ENCODE measurements at places on chromosomes 6 and 20.

DNA sequence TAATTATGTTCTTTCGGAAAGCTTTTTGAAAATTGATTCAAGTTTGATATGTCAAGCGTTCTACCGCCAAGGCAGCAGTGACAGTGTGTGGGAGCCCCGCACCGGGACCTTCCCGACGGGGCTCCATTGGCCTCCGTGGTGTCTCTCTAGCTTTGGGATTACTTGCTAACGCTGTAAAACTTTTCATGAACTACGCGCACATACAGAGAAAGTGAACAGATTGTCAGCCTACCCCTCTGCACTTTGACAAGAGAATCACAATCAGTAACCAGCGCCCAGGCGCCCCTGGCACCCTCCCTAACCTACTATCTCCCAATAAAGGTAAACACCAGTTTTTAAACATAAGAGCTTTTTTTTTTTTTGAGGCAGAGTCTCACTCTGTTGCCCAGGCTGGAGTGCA is 274.8 kb downstream of the CDH4 start:
- DNase-seq = no peak

- DNase-seq = no peak
These were observed 59.7 kb downstream of the EDN3 start for GRCh38 chr20:59359906-59360725.

DNA sequence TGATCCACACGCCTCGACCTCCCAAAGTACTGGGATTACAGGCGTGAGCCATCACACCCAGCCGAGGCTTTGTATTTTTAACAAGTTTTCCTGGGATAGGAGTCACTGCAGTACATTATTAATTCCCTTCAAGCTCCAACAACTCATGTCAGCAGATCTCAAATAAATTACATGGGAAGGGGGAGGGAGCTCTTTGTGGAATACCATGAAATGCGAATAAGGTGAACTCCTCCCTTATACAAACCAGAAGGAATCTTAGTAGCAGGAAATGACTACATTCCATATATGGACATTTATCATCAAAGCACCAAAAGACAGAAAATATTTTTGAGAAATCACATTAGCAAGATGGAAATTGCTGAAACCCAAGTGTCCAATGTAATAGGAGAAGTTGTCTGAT is 2.9 kb downstream of the GSS start:
- no peak for DNase-seq

DNA sequence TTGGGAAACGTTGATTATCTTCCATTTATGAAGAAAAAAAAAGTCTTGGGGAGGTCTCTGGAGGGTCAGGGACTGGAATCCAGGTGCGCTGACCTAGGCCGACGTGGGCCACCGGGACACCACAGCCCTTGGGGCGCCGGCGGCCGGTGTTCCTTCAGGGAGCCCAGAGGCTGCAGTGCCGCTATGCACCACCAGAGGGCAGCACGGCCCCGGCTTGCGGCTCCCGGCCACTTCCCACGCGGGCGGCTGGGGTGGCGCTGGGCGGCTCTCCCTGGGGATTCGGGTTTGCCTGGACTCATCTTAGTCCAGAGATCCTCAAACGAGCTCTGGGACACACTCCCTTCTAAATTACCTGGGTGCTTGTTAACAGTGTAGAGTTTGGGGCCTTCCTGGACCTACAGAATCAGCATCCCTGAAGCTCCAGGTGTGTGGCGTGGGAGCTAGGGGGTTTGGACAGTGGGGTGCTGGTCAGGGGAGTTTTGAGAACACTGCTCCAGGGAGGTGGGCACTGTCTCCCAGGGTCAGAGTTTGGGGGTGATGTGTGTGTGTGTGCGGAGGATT is 23.0 kb upstream of the GTSF1L start:
- DNase-seq = peak; percentile 54

DNA sequence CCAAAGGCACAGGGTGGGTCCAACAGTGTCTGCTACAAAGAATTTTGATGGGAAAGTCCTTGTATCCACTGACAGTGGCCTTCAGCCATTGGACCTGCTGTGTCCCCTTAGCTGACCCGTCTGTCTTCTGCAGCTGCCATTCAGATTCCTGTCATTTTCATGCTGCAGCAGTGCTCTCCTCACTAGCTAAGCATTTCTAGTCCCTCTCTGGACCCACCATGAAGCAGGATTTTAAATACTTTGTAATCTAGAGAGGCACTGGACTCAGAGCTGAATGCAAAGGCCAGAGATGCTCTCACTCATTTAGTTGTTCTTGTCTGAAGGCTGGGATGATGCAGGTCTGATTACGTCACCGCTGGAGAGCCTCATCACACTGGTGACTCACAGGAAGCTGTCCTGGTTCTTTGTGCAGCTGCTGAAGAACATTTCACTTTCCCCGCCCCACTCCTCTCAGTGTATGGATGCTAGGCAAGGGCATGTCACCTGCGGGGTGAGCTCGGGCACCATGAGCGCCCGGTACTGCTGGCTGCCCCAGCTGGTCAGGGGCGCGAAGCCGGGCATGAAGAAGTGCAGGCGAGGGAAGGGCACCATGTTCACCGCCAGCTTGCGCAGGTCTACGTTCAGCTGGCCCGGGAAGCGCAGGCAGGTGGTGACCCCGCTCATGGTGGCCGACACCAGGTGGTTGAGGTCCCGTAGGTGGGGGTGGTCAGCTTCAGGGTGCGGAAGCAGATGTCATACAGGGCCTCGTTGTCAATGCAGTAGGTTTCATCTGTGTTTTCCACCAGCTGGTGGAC is 19.4 kb upstream of the TUBB2A start:
- peak; percentile 96 for DNase-seq

- peak; percentile 11 for DNase-seq
These were observed 253.2 kb downstream of the SOX4 start for GRCh38 chr6:21846541-21847451.

DNA sequence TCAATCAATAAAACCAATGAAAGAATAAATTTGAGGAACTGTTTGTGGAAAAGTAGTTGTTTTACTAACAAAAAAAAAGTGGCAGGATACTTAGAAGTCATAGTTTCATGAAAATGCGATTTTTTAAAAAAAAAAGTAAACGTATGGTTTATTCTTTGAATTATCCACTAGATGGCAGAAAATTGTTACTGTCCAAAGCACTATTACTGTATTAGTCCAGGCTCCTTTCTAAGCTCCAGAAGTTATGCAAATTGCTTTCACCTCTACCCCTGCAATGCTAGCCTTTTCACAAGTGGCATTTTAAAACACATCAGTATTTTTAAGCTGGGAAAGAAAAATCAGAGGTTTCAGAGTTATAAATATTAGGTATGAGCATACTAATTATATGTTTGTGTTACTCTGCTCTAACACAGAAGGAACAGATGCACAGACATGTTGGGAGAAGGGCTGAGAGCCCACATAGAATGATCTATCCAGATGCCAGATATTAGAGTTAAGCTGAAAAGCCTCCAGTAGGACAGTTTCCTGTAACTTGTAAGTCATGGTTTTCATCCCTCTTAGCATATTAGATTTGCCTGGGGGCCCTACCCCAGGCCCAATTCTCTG is 63.9 kb downstream of the FHL5 start:
- peak; percentile 62 for DNase-seq

- no peak for DNase-seq
These were observed 103.5 kb upstream of the TRAF3IP2 start for GRCh38 chr6:111709201-111709600.

- DNase-seq = no peak
These were observed 23.4 kb downstream of the PLAGL1 start for GRCh38 chr6:143984666-143985065.

- DNase-seq = no peak
These were observed 64.6 kb downstream of the RNF144B start for GRCh38 chr6:18451756-18452155.

GRCh38 chr6:158387036-158387435 is 74.8 kb downstream of the TULP4 start:
- DNase-seq = no peak

GRCh38 chr6:36028877-36029324 is 1.3 kb downstream of the MAPK14 start:
- DNase-seq = peak; percentile 86

- no peak for DNase-seq
These were observed 7.3 kb upstream of the BPIFA2 start for GRCh38 chr20:33160681-33161080.

DNA sequence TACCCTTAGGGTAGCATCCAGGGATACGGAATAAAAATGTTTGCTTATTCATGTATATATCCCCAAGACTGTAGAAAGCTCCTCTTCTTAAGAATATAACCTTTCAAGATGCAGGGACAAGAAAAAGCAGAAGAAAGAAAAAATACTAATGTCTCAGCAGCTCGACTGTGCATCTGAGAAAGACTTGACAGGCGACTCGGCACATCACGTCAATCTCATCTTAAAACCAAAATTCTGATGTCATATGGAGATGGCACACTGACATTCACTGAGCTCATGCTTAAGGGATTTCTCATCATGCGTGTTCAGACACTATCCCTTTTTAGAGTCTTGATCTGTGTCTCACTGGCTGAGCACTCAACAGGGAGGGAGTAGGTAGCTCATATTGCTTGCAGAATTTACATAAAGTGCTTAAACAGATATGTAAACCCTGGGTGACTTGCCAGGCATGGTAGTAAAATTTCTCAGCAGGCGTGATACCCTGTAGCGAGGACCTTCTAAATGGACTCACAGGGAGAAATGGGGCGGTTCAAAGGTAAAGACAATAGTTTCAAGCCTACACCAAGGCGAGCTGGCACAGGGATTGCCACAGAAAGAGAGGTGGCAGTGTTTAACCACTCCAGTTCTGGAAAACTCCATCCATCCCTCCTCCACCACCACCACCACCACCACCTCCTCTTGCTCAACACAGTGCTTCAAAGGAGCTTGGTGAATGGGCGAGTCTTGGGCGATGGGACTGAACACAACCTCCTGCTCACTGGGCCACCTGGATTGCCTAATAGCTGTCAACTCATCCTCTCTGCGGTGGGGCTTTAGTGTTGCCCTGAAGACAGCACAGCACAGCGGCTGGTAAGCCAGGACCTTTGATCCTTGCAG is 330.5 kb downstream of the TFAP2A start:
- no peak for DNase-seq

DNA sequence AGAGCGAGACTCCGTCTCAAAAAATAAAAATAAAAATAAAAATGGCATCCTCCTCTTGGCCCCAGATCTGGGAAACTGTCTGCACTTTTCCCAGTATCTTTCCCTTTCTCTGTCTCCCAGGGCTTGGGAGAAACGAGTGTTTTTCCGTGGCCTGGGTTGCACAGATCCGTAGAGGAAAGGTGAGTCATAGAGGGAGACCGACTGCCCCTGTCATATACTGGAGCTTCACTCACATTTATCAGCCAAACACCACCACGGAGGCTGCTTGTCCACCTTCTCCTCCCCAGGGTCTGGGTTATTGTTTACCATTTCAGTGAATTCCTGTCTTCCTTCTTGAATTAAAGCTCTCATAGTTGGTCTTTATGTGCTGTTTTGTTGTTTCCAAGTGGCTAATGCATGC is 31.9 kb upstream of the EIF2S2 start:
- peak; percentile 25 for DNase-seq

GRCh38 chr6:54390362-54390761 is 82.1 kb downstream of the TINAG start:
- DNase-seq = no peak

- peak; percentile 5 for DNase-seq
These were observed 315.0 kb downstream of the GMDS start for GRCh38 chr6:1930356-1930755.

GRCh38 chr6:84758486-84758885 is 5.9 kb downstream of the TBX18 start:
- no peak for DNase-seq

- DNase-seq = no peak
These were observed 200.4 kb downstream of the UTRN start for GRCh38 chr6:144485531-144485930.

DNA sequence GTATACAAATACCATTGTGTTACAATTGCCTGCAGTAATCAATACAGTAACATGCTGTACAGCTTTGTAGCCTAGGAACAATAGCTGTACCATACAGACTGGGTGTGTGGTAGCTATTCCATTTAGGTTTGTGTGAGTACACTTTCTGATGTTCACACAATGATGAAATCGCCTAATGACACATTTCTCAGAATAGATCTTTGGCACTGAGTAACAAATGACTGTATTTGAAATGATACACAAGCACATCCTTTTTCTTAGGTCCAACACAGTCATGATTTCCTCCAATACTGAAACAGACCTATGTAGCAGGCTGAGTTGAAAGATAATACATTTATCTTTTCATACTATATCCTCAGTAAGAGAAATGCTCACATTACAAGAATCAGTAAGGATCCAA is 13.9 kb downstream of the KHDRBS2 start:
- no peak for DNase-seq

GRCh38 chr6:106370639-106371038 is 10.1 kb downstream of the CRYBG1 start:
- DNase-seq = no peak

DNA sequence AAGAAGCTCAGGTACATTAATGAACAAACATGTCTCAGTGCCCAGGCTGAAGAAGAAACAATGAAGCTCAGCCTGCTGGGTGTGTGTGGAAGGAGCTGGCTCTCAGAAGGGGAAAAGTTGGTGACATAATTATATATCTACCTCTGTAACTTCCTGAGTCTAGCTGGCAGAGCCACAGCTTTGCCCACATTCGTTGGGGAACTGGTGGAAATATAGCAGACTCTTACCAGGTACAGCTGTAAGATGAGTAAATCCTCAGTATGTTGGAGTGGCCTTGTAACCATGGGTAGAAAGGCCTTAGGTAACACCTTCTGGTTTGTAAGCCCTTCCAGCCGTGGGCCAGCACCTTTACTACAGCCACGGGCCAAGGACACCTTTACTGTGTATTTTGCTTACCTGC is 29.9 kb upstream of the PNRC1 start:
- no peak for DNase-seq

GRCh38 chr20:29743101-29743931 is 1514.1 kb upstream of the DEFB115 start:
- DNase-seq = no peak

GRCh38 chr6:109490713-109491112 is 7.7 kb upstream of the ZBTB24 start:
- no peak for DNase-seq

DNA sequence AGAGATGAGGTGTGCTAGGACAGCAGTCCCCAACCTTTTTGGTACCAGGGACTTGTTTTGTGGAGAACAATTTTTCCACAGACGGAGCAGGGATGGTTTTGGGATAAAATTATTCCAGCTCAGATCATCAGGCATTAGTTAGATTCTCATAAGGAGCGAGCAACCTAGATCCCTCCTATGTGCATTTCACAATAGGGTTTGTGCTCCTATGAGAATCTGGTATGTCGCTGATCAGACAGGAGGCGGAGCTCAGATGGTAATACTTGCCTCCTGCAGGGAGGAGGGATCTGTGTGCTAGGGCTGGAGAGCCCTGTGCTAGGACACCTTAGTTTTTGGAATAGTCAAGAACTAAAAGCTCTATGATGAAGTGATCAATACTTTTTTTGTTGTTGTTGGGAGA is 2.5 kb downstream of the SMIM13 start:
- peak; percentile 80 for DNase-seq

DNA sequence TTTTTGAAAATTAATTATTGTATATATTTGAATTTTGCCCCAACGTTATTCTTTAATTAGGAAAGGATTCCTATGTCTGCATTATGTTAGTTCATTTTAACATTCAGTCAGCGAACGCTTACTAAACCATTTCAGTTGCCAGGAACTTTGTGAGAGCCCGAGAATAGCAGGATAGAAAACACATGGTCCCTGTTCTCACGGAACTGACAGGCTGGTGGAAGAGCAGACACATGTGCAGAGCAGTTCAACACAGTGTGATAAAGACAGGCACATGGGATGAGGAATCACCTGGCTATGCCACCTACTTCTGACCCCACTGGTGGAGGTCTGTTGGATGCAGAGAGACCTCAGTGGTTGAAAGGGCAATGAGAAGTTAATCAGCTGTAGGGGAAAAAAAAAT is 367.2 kb downstream of the EPM2A start:
- DNase-seq = peak; percentile 3
